Activated CD8-positive, alpha-beta memory T cell treated with anti-CD3 and anti-CD28 coated beads, Interleukin-2, amount 50 U/mL, for 48 hours (primary cell): ENCODE measurements at places on chromosomes 12 and 14.

DNA sequence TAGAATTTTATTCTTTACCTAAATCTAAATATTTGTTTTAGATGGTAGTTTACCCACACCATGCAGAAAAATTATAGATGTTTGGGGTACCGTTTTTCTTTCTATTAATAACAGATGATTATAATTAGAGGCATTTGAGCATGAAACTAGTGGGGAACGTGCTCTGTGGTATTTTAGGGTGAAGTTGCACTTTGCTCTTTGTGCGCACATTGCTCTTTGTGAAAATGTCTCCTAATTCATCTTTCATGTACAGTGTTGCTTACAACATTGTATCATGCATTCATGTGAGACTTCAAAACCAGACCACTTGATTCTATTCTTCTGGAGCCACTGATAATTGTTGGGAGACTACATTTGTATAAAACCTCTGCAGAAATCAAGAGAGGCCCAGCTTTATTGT lies 449.1 kb upstream of the RGS6 start:
- no peak for DNase-seq

- DNase-seq: no peak
Measured at GRCh38 chr14:55389330-55389729, 22.3 kb downstream of the ATG14 start.

DNA sequence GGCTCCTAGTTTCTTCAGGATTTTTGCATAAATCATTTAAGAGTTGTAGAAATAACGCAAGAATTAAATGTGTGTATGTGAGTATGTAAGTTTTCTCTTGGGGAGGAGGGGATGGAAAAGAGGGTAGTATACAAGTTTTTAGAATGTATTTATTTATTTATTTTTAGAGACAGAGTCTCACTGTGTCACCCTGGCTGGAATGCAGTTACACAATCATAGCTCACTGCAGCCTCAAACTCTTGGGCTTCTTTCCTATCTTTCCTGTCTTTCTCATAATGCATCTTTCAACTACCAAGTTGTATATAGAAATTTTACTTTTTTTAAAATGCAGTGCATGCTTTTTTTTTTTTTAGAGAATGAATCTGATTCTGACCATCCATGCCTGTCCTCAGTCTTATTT lies 269.0 kb upstream of the GARIN2 start:
- no peak for DNase-seq

GRCh38 chr12:115726691-115727090 lies 550.8 kb downstream of the MED13L start:
- no peak for DNase-seq

- DNase-seq: no peak
Measured at GRCh38 chr14:105471823-105472485, 2.7 kb upstream of the CRIP2 start.

DNA sequence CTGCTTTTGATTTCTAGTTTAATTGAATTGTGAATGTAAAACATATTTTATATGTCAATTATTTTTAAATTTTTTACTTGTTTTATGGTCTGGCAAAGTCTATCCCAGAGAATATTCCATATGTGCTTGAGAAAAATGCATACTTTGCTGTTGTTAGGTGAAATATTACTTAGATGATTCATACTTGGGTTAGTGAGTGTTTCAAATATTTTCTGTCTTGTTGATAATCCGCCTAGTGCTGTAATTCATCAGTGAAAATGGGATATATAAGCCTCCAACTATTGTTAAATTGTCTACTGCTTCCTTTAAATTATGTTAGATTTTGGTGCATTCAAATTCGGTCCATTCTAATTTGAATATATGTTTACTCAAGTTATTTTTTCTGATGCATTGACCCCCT lies 395.5 kb downstream of the LRFN5 start:
- DNase-seq: no peak

- no peak for DNase-seq
Measured at GRCh38 chr12:93173178-93173957, 204.4 kb upstream of the NUDT4 start.

DNA sequence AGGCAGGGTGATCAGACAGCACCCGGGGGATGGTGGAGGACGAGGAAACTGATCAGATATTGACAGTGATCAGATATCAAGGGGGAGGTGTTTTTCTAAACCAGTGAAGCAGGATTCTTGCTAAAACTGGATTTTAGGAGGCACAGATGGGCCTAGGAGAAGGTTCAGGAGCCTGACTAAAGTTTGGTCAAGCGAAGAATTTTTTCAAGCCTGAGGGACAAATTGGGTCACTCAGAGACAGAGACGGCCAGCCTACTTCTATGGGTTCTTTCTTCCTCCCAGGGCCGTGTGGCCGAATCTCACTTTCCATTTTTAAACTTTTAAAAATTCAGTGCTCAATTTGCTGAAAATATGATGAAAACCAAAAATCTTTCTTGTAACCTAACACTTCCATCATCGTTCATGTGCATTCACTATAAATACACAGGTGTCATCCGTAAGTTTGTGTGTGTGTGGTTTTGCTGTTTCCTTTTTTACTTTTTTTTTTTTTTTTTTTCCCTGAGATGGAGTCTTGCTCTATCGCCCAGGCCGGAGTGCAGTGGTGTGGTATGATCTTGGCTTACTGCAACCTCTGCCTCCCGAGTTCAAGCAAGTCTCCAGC lies 68.5 kb downstream of the RIN3 start:
- DNase-seq: no peak

- DNase-seq: no peak
Measured at GRCh38 chr12:19778797-19779196, 339.5 kb downstream of the AEBP2 start.

- no peak for DNase-seq
Measured at GRCh38 chr14:75044322-75044721, 6.9 kb downstream of the MLH3 start.

DNA sequence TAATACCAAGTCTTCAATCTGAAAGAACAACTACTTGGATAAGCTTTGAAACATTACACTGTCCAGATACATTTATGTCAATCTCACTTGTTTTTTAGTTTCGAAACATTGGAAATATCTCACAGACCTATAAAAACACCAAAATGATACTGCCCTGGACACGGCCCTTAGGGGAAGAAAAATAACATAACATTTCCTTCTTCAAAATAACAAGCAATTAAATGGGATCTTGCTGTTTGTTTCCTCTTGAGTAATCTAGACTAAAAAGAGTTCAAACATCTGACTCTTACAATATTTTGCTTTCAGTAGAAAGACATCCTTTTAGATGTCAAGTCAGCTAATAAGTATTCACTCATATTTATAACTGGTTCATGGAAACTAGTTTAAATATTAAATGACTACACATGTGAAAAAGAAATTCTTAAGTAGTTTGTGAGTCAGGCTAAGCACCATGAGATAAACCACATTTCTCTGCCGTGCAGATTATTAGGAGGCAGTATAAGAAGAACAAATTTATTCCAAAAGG lies 87.5 kb downstream of the EPS8 start:
- DNase-seq: no peak

DNA sequence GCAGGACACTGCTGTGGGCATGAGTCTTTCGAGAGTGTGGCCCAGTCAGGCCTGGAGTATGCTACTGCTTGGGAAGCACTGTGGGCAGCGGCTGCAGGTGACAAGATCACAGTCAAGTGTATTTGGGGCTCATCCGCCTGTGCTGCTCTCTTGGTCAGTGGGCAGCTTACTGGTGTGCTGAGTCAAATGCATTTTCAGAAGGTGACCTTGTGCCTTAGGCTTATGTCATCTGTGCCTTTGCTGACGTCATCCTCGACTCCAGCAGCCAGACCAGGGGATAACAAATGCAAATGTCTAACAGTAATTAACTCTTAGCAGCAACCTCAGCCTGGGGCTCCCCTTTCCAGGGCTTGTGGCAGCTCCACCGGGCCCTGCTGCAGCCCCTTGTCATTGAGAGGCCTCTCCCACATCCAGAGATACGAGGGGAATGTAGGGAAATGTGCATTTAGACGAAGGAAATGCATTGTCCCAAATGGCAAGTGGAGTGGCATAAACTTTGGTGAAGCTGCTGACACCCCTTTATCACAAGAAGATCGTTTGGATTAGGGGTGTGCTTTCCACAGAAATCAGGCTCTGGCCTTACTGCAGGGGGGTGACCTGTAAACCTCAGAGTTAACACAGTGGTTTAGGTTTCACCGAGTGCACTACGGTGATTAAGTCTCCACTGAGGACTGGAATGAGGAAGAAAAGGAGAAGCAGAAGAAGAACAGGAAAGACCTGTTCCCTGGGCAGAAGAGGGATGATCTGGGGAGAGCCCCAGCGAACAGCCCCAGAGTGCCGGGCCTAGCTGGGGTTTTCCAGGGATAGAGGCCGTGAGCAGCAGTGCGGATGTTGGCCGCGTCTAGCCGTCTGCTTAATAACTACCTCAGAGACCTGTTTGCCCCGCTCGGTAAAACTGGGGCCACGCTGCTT lies 39.7 kb downstream of the PSMA6 start:
- peak; percentile 53 for DNase-seq

- DNase-seq: no peak
Measured at GRCh38 chr14:19895282-19895681, 20.3 kb downstream of the OR4K2 start.

DNA sequence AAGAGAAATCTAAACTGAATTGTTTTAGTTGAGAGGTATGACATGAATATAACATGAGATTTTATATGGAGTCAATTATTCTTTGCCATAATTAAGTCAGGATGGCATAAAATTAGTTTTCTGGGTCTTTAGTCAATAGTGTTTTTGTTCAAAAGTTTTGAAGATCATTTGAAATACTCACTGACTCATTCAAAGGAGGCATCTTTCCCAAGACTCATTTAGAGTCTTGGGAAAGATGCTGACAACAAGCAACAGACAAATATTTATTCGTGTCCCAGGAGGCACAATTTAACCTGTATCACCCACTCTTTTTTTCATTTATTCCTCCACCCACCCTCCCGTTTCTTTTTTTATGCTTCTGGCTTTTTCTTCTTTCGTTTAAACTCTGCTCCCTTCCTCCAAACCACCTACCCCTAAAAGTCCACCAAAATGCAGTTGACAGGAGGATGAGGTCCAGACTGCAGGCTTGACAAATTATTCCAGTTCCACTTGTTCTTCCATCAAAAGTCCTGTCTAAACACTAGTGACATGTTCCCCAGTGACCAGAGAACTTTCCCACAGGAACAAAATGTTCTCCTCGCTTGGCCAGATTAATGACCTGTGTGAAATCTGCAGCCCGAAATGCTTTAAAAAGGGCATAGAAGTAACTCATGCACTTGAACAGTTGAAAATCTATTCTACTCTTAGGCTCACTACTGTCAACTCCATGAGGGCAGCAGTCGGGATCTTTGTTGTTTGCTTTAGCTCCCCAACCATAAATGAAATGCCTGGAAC lies 43.3 kb upstream of the CSRP2 start:
- DNase-seq: no peak

GRCh38 chr14:101118746-101119591 lies 215.4 kb upstream of the RTL1 start:
- peak; percentile 32 for DNase-seq

DNA sequence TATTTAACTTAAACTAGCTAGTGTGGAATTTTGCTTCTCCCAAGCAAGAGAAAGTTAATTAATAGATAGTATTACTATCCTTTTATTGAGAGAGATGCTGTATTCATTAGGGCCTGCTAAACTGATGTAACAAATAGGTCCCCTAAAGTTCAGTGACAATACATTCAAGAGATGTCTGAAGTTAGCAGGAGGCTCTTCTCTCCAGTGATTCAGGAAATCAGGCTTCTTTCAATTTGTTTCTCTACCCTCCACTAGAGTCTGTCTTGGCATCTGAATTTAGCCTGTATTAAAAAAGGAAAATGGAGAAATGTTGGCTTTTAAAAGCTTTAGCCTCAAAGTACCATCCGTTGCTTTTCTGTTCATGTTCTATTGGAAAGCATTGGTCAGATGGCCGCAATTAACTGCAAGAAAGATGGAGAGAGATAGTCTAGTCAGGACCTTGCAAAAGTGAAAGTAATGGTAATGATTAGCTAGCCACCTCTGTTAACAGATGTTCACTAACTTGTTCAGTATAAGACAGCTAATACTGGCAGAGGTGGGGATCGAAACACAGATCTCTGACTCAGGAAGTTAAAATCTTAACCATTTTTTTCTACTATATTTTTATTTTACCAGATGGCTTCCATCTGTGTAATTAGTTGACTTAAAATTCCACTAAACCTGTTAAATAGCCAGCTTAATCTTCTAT lies 786.8 kb downstream of the TMTC2 start:
- DNase-seq: no peak

DNA sequence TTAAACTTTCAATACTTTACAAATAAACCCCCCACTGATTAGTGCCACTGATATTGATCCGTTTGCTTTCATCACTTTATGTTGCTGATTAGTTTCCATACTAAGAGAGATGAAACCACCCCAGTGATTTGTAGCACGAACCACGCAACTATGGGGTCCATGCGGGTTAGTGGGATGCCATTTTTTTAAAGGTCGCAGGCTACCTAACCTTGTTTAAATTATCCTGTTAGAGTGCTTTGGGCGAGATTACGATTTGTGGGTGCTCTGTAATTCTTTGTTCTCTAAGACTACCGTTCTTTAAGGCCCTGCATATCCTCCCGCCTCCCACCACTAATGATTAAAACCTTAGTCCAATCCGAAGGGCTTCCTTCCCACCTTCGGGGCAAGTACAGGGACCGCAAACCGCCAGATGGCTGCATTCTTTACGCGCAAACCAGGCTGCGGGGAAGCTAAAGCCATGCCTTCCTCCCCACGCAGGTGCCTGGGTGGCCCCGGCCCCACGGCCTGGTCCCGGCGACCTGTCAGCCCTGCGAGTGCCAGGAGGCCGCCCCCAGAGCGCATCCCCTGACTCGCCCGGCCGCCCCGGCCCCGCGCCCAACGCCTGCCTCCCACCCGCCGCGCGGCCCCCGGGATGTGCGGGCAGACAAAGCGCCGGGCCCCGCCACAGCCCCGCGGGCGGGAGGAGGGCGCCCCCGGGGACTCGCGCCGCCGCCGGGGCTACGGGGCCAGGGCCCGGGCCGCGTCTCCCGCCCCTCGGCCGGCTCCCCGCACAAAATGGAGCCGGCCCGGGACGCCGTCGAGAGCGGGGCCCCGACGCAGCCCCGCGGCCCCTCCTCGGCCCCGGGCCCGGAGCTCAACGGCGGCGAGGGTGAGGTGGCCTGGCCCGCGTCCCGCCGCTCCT lies 759 bp downstream of the NFYB start:
- peak; percentile 78 for DNase-seq

DNA sequence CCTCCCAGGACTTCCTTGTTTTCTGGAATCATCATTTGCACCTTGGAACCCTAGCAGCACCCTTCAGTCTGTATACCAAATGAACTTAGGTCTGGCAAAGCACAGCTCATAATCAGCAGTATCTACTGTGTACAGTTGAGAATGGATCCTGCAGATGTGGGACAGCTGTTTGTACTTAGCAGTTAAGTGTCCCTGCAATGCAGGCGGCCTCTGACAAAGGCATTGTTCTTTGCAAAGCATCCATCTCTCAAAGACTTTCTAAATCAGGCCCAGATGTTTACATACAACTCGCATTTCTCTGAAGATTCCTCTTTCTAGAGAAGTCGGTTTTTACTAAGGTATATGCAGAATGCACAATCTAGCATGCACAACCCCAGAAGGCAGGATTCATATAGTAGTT lies 170.5 kb upstream of the RBM19 start:
- no peak for DNase-seq

- peak; percentile 38 for DNase-seq
Measured at GRCh38 chr14:69363055-69363454, 35.0 kb downstream of the ERH start.

- no peak for DNase-seq
Measured at GRCh38 chr12:77999074-77999715, 168.5 kb downstream of the NAV3 start.

- no peak for DNase-seq
Measured at GRCh38 chr12:121001841-121002483, 14.3 kb downstream of the C12orf43 start.
